ENCODE measurements at places on chromosomes 2 and 18. TPM values are rescaled to one million over a fixed set of nuclear protein-coding genes. Genes with fewer than 3 reads are reported as not detected.

DNA sequence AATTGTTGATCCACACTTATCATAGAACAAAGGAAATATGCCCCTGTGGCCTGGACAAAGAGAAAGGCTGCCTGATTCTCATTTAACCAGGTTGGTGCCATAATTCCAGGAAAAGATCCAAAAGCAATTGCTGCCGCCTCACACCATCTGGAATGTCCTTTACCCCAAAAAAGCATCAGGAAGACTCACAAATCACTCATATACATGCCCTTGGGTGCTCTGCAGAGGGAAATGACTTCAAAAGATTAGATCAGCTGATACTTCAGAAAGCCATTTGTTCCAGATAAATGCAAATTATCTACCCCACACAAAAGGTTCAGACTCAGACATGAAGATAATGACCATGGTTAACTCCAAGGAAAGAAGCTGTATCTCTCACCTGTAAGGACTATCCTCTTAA is 285.8 kb downstream of the C1D start:
- DNase-seq = no peak
- H3K27ac ChIP-seq = no peak overlapping the region
- H3K4me1 ChIP-seq = no peaks in the 10 kb centered on the region
- no peaks in the 10 kb centered on the region for H3K36me3 ChIP-seq

DNA sequence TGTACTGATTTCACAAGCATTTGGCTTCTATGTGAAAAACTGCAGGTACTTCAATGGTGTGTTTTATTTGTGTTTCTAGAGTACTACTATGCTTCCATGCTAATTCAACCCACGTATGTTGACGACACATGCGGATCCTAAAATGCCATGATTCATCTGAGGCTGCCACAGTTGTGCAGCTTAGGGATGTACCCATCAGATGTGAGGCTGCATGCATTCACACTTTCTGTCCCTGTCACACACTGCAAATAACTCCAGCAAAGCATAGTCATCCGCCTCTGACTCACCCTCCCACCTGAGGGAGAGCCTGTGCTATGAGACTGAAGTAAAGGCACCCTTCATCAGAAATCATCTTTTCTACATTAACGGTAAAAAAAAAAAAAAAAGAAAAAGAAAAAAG is 22.1 kb upstream of the SERTAD2 start:
- no peaks in the 10 kb centered on the region for H3K4me1 ChIP-seq
- H3K27ac ChIP-seq = no peak overlapping the region
- no peaks in the 10 kb centered on the region for H3K27me3 ChIP-seq
- DNase-seq = no peak

The ERCC3 gene
- total RNA-seq = 55.2 TPM

The TSGA10 gene
- total RNA-seq = 40.2 TPM

The IL1B gene
- 8.0 TPM for total RNA-seq
